ENCODE measurements at places on chromosomes 13 and 19.

DNA sequence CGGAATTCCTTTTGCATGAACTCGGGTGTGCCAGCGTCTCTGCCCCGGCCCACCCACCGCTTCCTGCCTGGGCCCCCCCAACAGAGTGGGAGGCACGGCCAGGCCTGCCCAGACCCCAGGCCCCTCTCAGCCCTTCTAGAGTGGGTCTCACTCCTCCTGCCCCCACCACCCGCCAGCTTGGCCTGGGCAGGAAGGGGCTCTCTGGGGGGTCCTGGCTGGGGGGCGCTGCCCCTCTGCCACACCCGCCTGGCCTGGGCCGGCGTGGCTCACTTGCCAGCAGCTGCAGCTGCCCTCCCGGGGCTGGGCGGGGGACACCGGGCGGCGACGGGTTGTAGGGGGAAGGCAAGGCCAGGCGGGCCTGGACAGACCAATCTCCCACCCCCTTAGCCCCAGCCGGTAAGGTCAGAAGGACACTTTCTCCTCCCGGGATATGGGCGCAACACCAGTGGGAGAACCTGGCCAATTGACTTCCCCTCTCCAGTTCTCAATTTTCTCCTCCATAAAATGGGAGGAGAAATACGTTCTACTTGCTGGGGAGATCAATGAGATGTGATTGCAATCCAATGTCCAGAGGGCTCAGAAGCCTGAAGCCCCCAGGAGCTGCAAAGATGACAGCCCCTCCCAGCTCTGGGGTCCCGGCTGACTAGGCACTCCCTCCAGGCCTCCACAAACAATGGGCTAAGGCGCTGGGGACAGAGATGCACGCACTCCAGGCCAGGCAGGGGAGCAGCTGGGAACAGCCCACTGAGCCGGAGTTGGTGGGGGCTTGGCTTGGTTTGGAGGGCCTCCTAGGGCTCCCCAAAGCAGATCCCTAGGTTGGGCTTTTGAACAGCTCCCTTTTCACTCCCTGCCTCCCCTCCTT is 2.4 kb downstream of the CRLF1 start:
- DNase-seq, result no peak

DNA sequence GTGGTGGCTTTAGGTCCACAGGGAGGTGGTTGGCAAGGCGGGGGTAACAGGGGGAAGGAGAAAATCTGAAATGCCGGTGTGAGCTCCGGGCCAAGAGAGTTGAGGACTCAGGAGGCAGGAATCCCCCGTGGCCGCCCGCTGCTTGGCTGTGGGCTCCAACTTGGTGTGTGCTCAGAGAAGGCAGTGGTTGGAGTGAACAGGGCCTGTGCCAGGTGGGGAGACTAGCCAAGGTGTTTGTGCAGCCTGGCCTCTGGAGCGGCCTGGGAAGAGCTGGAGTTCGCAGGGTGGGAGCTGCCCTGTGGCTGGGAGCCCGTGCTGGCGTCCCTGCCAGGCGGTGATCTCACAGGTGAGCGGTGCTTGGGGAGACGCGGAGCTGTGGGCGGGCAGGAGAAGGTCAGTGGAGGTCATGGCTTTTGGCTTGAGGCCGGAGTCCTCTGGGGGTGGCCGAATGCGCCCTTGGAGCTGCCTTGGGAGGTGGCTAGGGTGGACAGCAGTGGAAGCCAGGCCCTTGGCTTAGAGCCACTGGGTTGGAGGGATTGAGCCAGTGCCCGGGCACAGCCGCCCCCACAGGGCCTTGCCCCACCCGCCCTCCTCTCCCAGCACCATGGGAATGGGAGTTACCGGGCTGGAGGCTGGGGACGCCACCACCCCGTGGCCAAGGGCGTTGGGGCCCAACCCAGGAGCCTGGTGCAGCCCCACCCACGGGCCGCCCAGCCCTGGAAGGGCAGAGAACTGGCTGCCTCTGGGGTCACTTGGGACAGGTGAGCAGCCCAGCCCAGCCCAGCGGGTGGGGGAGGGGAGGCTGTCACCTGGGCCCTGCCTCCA is 7.1 kb upstream of the CIRBP start:
- DNase-seq, result peak; percentile 94

DNA sequence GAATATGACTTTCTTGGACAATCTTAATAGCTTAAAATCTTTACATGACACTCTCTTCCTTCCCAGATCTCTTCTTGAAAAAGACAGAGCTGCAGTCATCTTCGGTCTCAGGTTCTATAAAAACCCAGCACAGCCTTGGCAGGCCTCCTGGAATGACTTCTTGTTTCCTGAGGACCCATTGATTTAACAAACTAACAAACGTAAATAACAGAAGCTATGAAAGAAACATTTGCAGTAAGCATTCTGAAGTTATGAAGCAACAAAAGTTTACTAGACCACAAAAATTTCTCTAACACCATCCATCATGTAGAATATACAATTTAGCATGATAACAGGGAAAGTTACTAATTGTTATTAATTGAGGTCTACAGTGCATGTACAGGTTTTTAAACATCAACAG is 62.8 kb upstream of the STARD13 start:
- no peak for DNase-seq

DNA sequence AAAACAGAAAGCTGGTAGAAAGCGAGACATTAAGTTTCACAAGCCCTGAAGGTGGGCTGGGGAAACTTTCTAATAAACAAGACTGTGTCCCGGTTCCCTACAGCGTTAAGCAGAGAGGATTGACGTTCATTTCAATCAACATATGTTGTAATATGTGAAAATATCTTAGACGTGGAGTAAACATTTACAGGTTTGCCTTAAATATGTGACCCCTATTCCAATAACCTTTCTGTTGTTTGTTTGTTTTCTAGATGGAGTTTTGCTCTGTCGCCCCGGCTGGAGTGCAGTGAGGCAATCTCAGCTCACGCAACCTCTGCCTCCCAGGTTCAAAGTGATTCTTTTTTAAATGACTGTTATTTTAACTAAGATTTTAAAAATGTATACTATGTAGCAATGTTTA is 526.2 kb downstream of the SUCLA2 start:
- DNase-seq, result no peak

DNA sequence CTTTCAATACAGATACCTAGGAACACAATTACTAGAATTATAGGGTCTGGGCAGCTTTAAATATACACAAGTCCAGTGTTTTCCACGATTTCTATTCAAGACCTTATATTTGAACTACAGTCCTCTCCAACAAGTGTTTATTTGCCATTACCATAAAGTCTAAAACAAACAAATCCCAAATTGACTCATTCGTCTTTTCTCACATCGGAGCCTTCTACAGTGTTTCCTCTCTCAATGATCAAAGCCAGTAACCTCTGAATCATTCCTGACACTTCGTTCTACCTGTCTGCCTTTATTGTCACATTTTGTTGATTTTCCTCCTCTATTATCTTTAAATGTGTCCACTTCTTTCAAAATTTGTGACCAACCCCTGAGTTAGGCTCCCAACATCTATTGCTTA is 1356.5 kb upstream of the SLC10A2 start:
- no peak for DNase-seq

DNA sequence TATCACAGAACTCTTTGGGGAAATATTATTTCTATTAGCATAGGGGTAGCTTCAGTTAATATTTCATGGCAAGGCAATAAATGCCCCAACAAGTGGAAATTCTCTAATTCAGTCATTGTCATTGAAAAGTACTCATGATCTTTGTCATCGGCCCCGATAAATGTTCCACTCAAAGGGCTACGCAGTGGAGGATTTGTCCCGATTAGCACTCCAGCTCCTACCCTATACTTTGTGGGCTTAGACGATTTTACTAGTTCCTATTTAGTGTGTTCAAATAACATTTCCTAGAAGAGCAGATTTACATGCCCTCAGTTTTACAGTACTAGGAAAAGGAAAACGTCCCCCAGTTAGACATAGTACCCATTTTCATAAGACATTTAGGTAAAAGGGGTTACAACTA is 38.0 kb upstream of the ATP12A start:
- DNase-seq, result no peak

DNA sequence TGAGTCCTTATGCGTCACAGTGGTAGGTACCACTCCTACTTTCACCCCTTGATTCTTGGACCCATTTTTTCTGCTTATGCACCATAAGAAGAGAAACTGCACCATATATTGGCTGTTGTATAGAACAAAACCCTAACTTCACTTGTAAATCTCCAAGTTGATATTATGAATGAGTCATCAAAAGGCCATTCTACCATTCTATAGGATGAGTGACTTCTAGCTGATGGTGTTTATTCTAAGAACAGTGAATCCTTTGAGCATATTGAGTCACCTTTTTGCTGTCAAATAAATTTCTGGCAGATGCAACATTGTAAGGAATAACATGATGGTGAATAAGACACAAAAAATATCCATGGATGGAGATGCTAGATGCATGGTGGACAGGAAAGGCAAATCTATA is 57.7 kb downstream of the POLR1D start:
- no peak for DNase-seq

- peak; percentile 52 for DNase-seq
These were observed 11.6 kb upstream of the RASA3 start for GRCh38 chr13:114143806-114144605.

- no peak for DNase-seq
These were observed 107.0 kb downstream of the SIPA1L3 start for GRCh38 chr19:38013913-38014580.

- no peak for DNase-seq
These were observed 144.2 kb upstream of the ZNF91 start for GRCh38 chr19:23539499-23539898.
